ENCODE measurements at places on chromosomes 5 and 9.

DNA sequence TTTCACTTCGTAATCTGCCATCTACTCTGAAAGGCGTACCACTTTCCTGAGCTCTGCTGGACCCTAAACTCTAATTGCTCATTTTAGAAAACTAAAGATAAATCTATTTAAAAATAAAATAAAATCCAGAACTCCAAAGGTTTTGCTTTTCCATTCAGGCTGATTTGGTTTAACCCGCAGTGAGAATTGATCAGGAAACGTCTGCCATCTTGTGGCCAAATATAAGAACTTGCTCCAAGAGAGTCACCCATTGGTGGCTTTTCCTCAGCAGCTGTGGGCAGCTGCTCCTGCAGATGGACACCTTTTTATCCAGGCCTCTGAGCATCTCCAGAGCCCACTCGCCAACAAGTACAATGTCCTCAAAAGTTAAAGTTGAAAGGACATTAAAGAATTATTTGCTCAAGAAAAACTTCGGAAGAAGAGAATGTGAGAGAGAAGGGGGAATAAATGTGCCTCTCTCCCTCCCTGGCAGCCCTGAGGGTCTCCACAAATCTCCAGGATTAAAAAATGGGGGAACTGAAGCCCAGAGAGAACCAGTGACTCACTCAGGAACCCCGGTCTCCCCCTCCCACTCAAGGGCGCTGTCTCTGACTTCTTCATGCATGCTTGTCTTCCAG lies 4.1 kb downstream of the SAXO1 start:
- peak; percentile 79 for DNase-seq

- DNase-seq: no peak
Observed at GRCh38 chr5:172111852-172112225, 76.2 kb downstream of the STK10 start.

GRCh38 chr5:142568996-142569335 lies 116.9 kb downstream of the FGF1 start:
- DNase-seq: no peak

- DNase-seq: no peak
Observed at GRCh38 chr5:126509339-126509738, 85.7 kb downstream of the ALDH7A1 start.

DNA sequence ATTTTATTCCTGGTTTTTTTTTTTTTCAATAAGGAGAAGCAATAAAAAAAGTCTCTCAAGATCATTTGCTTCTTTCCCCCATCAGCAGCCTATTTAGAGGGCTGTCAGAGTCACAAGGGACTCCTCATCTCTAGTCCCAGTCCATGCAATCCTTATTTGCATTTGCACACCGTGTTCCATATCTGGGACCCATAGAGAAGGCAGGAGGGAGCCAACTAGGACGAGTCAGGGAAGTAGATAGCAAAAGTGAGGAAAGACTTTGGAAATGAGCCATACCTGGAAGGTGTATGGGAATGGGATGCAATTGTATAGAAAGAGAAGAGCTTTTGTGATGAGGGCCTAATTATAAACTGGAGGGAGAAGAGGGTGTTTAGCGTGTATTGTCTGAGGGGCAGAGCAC lies 160.0 kb downstream of the PIK3R1 start:
- DNase-seq: no peak

DNA sequence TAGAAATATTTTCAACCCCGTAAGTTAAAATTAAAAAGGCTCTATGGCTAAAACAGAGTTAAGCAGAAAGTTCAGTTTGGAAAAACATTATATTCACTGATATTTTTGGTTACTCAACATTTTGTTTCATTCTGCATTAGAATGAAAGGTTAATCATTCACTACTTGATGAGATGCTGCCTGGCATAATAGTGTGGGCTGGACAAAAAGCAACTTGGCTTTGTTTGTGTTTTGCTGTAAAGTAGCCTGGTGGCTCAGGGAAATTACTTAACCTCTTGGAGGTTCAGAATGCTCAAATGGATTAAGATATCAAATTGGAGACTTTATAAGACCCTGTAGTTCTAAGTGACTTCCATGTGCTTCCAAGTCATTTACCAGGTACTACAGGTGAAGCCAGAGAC lies 367.4 kb upstream of the TRPC7 start:
- no peak for DNase-seq
